ENCODE measurements at places on chromosomes 1 and 21.

DNA sequence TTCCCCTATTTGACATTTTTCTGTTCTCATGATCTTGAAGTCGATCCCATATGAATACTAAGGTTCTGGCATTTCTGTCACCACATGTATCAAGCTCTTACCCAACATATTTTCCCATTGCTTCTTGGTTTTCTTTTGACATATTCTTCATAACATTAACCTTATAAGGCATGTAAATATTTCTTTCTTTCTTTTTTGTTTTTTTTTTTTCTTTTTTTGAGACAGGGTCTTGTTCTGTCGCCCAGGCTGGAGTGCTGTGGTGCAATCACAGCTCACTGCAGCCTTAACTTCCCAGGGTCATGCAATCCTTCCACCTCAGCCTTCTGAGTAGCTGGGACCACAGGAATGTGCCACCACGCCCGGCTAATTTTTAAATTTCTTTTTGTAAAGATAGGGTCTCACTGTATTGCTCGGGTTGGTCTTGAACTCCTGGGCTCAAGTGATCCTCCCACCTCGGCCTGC is 33.1 kb upstream of the ERRFI1 start:
- DNase-seq: no peak

DNA sequence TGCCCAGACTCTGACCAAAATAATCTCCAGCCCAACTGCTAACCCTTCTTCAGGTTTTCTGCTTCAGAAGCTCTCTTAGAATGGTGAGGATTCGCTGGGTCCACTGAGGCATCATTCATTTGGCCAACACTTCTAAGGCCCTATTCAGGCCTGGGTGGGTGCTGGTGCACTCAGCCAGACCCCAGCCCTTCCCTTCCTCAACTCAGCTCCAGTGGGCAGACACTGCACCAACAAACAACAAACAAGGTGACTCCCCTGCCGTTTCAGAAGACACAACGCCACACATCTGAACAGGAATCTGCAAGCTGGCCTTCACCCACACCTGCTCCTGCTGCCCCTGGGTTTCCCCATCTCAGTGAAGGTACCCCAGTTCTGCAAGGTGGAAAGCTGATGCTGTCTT is 6.0 kb downstream of the HEYL start:
- no peak for DNase-seq

DNA sequence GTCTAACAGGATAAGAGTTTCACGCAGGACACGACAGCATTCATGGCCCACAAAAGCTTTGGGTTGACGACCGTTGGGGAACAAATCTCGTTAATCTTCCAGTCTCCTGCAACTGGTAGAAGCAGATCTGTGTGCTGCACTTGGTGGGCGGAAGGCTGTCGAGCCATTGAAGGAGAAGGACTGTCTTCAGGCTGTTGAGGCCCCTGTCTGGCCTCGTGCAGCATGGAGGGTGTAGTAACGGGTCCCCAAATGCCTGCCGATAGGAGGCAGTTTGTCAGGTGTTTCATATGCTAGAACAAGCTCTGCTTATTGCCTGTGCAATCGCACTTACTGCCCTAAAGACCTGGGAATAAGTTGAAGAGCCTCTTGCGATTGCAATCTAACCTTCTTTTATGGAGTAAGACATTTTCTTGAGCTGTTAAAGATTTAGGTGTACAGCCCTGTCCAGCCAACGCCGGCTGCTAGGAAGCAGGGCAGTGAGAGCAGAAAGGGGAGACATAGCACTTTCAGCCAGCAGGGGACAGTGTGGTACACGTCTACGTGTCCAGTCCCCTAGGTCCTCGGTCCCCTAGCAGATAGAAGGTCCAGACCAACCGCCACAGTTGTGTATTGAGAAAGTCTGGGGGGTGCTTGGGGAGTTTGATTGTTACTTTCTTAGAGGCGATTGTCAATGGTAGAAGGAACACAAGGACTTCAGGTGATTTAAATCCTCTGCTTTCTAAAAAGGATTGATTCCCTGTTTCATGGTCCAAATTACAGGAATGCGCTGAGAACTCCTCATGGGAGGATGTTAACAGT is 102.3 kb upstream of the TMPRSS2 start:
- peak; percentile 87 for DNase-seq

- peak; percentile 97 for DNase-seq
Observed at GRCh38 chr1:31944205-31945089, 6.3 kb upstream of the PTP4A2 start.

GRCh38 chr1:160127865-160128523 is 12.4 kb downstream of the ATP1A2 start:
- DNase-seq: no peak

DNA sequence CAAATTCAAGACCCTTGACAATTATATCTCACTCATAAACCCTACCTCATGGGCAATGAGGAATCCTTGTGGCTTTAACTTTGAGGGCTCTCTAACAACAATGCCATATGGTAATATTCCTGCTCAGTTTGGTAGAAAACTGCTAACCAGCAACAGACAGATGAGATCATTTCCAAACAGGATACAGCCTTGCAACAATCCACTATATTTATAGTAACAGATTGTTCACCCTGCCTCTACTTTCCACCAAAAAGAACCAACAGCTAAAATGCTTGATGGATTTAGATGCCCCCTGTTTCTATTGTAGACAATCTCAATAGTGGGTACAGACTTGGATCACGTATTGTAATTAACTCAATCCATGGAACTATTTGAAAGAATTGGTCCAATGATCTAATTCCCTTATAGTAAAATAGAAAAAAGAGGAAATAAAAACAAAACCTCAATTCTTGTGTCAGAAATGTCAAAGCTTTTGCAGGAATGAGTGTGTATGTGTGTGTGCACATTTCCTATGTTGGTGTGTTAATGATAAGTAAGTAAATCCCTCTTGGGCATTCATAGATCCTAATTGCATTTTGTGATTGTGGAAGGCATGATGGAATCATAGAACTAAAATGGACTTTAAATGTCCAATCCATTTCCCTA is 100.0 kb upstream of the EDEM3 start:
- DNase-seq: no peak

GRCh38 chr21:38486221-38486620 is 12.1 kb downstream of the ERG start:
- no peak for DNase-seq

DNA sequence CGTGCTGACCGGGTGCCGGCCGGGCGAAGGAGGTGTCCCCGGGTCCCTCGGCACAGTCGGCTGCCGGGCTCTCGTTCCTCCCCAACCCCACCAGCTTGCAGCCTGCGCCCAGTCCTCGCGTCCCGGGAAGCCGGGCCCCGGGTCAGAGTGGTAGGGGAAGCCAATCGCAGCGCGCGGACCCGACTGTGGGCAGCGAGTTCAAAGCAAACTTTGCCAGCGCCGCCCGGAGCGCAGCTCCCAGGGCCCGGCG is 328 bp downstream of the MYCL start:
- no peak for DNase-seq

GRCh38 chr1:87150143-87150542 is 178.5 kb upstream of the LMO4 start:
- no peak for DNase-seq

- peak; percentile 75 for DNase-seq
Observed at GRCh38 chr1:54810153-54810942, 9.2 kb upstream of the TTC22 start.

DNA sequence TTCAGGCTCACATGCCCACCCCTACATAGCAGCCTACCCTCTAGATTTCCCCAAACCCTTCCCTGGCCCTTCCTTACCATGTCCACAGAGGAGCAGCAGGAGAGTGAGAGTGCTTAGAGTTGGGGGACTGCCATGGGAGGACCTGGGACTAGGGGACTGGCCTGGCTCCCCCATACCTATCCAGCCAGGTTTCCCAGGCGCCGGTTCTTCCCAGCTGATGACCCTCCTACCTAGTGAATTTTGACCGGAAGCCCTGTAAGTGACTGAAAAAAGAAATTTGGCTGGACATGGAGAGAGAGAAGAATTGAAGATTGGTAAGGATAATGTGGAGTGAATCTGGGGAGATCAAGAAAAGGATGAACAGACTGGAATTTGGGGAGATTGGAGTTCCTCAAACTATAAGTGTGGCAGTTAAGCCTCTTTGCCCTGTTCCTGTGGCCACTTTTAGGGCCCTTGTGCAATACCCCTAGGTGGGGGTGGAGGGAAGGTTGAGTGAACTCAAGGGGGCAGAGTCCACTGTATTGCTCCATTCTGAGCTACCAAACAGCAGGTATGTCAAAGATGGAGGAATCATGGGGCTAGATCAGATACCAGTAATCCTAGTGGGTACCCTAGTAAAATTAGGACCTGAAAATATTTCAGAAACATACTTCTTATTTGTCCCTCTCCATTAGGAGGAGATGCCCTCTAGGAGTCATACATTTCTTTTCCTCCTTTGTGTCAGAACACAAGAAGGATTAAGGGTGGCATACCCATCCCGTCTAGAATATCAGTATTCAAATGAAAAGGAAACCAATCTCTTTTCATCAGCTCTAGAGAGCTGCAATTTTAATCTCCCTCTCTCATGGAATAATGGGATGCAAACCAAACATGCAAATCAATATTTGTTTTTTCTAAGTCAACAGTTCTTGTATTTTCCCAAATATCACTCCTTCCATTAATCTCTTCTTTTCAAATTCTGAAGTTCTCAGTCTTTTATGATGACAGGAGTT is 1.2 kb downstream of the HJV start:
- no peak for DNase-seq

DNA sequence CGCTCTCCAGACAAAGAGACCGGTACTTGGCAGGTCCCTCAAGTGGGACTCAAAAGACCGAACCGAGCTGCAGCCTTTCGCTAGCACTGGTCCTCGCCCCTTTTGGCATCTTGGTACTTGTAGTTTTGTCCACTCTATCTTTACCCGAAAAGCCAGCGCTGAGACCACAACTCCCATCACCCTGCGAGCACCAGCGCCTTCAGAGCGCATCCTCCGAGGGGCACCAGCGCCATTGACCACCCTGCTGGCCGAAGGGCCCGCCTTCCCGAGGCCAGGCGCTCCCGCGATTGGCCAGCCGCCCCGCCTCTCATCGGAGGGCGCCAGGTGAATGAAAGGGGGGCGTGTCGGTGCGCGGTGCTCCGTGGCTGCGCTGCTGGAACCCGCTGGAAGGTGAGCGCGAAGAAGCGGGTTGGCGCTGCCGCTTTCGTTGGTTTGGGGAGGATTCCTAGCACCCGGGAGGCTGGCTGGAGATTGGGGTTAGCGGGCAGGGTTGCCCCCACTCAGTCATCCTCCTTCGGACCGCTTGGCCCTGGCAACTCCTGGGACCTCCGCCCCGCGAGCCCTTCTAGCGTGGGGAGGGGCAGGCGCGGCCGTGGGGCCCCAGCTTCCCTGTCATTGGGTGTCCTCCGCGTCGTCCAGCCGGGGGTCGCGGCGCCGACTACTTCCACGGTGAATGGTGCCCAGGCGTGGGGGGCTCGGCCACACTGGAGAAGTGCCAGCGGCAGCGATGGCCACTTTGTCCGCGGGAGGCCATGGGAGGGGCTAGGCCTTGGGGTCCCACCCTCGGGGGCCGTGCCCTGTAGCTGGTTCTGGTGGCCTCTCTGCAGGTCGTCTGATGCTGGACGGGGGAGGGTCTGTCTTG is at the start of gene ZBTB8B:
TSS of gene ZBTB8B (plus strand) at position 357 of the 862 bp plus-strand sequence. CDS start 5,553 bp downstream, outside the sequence.
- peak; percentile 98 for DNase-seq

GRCh38 chr1:61570191-61570590 is 154.8 kb downstream of the TM2D1 start:
- no peak for DNase-seq

DNA sequence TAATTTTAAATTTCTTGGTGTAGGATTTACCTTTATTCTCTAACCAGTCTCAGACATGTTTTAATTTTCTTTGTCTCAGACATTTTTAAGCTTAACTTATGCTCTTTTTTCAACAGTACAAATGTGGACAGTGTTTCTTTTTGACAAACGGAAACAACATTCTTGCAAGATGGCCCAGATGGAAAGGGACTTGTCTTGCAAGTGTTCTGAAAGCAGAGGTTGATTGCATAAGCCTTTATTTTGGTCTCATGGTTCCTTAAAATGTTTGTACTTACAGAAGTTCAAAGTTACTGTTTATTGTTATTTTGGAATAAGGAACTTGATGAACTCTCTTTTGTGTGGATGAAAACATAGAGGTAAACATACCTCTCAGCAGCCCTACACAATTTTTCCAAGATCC is 22.9 kb downstream of the SMAP2 start:
- no peak for DNase-seq

DNA sequence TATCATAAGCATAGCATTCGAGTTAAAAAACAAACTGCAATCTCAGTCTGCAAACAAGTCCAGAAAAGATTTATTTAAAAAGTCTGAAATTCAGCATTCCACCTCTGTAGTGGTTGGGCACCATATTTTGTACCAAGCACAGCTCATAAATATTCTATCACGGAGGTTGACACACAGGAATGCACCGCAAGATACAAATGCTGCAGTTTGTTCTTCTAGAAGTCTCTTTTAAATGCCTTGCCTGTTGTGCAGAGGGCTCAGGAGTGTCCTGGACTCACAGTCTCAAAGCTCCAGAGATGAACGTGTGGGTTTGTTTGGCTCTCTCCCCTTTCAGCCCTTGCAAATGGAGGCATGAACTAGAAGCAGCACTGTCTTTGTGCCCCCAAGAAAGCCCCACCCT is 212.4 kb upstream of the USP24 start:
- no peak for DNase-seq

GRCh38 chr1:208803011-208803811 is 559.0 kb upstream of the PLXNA2 start:
- peak; percentile 39 for DNase-seq

DNA sequence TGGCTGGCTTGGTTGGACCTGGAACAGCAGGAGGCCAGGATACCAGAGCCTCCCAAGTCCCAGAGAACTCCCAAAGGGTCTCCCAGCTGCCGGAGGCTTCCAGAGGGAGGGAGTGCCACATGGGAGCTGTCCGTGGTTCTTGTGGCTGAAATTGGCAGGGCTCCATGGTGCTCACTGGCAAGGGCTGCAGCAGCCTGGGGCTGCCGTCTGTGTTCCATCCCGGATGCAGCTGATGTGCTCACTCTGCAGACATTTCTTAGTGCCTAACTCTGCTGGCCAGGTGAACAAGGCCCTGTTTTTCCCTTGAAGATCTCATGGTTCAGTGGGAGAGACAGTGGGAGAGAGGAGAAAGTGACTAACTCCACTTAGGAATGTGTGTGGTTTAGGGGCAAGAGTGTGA is 261.1 kb downstream of the CAMTA1 start:
- peak; percentile 85 for DNase-seq

GRCh38 chr1:89483010-89483756 is 41.4 kb upstream of the LRRC8B start:
- peak; percentile 90 for DNase-seq

GRCh38 chr1:192161976-192162375 is 3.7 kb downstream of the RGS18 start:
- DNase-seq: no peak

GRCh38 chr1:74857676-74858075 is 124.7 kb downstream of the TYW3 start:
- DNase-seq: no peak

- DNase-seq: no peak
Observed at GRCh38 chr1:33001282-33001681, 35.4 kb downstream of the AK2 start.

All from kidney (tissue), 22 donors.